ENCODE measurements at places on chromosomes 1 and 21.

DNA sequence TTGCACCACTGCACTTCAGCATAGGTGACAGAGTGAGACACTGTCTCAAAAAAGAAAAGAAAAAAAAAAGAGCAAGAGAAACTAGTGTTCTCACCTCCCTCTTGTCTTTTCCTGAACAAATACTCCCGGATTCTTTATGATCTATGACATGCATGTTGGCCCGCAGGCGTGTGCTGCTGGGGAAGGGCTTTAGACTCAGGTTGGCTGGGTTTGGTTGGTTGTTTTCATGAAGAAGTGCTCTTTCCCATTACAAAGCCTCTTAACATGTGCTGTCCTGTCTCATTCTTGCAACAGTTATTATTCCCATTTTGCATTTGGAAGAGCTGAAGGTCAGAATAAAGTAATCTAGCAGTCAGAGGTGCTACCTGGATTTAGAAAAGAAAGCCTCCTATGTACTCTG, 79.5 kb downstream of the TRABD2B start:
- no peak for DNase-seq

DNA sequence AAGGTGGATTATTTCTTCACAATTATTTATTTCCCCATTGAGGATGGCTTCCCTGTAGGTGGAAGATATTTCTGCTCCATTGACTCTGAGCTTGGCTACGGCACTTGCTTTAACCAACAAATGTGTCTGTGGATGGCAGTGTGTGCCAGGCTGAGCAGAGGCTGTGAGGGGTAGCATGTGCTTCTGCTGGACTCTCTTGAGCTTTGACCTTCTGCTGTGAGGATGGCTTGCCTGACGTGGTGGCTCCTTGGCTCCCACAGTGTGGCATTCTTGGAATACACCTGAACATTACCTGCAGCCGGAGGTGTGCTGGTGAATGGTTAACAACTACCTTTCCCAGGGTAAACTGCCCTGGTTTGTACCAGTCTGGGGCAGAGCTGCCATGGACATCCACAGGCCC, 46.8 kb downstream of the WDR3 start:
- no peak for DNase-seq

DNA sequence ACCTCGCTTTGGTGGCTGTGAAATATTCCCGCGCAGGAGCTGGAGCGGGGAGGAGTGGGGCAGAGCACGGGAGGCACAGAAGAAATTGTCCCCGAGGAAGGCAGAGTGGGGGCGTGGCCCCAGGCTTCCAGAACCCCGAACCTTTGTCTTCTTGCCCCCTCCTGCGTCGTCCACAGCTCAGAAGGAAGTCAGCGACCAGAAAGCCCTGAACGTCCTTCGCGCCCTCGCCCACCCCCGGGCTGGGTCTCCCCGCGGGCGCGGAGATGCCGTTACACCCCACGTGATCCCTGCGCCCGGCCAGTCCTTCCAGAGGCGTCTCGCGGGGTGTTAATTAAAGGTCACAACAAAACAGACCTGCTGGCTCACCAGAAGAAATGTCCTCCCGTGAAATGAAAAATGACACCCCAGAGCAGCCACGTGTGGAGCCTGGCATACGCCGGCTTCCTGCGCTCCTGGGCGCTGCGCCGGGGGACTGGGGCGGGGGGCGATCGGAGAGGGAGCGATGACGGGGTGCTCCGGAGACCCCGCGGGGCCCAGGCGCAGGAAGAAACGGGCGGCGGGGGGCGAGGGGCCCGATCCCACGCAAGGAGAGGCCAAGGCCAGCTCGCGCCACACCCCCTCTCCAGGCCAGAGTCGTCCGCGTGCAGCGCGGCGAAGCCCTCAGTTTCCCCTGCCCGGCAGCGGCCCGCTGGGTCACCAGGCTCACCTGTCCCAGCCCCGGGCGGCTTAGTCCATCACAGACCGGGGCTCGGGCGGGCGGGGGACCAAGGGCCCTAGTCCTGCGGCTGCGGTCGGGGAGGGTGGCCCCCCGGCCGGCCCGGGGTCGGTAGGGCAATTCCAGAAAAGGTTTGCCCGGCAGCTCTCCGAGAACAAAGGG, 995 bp upstream of the KIF26B start:
- no peak for DNase-seq

- no peak for DNase-seq
These were observed 397.3 kb downstream of the AGBL4 start for GRCh38 chr1:49626472-49626871.

DNA sequence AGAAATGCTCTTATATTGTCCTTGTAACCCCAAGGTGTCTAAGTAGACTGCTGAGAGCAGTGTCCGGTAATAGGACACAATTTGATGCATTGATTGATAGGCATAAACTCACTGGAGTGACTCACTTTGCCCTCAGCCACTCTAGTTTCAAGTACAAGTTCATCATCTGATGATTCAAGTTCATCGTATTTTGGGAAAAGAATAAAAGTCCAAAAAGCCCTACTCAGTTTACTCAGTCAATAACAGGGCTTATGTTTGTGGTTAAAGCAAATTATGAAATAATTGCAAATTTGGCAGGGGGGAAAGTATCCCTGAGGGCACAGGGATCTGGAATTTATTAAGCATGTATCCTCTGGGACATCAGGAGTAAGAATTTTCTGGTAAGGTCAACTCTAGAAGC, 7.6 kb upstream of the ATF3 start:
- DNase-seq: no peak

DNA sequence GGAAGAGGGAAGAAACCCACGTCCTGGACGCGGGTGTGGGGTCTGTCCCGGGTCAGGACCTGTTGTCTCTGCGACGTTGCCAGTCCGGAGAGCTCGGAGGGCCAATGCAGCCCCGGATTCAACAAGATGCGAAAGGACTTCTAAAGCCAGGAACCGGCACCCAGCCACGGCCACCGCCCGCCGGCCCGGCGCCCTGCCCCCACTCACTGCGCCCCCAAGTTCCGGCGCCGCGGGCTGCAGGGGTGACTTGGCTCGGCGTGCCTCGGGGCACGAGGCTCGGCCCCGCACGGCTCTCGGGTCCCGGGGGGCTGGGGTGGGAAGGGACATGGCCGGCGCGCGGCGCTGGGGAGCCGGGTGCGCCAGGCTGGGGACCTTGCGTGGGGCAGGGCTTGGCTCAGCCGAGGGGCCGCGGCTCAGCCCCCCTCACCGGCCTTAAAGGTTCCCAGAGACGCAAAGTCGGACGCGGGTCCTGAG, 51.8 kb upstream of the H6PD start:
- no peak for DNase-seq

DNA sequence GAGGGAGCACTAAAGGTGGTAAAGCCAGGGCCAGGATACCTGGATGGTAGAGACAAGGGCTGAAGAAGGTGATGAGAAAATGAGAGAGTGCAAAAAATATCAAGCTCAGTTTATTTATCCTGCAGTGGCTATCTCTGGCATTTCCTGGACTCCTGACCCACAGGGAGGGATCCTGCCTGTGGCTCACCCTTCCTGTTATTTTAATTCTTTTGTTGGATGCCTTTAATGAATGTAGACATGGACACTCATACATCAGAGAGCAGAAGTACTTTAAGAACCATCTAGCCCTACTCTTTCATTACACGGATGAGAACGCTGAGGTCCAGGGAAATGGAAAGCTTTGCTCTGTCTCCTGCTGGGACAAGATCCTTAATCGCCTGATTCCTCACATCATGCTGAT, 20.6 kb downstream of the JUN start:
- DNase-seq: peak; percentile 88

DNA sequence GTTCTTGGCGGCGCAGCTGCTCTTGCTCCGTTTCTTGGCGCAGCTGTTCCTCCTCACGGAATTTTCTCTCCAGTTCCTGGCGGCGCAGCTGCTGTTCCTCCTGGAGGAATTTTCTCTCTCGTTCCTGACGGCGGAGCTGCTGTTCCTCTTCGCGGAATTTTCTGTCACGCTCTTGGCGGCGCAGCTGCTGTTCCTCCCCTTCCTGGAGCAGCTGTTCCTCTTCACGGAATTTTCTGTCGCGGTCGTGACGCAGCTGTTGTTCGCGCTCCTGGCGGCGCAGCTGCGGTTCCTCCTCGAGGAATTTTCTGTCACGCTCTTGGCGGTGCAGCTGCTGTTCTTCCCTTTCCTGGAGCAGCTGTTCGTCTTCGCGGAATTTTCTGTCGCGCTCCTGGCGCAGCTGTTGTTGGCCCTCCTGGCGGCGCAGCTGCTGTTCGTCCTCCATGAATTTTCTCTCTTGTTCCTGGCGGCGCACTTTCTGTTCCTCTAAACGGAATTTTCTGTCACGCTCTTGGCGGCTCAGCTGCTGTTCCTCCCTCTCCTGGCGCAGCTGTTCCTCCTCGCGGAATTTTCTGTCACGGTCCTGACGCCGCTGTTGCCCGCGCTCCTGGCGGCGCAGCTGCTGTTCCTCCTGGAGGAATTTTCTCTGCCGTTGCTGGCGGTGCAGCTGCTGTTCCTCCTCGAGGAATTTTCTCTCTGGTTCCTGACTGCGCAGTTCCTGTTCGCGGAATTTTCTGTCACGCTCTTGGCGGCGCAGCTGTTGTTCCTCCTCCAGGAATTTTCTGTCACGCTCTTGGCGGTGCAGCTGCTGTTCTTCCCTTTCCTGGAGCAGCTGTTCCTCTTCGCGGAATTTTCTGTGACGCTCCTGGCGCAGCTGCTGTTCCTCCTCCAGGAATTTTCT, 7.0 kb downstream of the TCHH start:
- DNase-seq: peak; percentile 78

GRCh38 chr21:41783476-41784180, 16.8 kb upstream of the RIPK4 start:
- DNase-seq: no peak

- DNase-seq: peak; percentile 66
These were observed 8.8 kb downstream of the MYCL start for GRCh38 chr1:39892601-39893595.

- no peak for DNase-seq
These were observed 108.2 kb downstream of the LYPLAL1 start for GRCh38 chr1:219281831-219282230.

- DNase-seq: peak; percentile 3
These were observed 104.7 kb downstream of the DAB1 start for GRCh38 chr1:57319165-57319564.

Measured in foreskin fibroblast (primary cell).